ENCODE measurements at places on chromosomes 6 and 20.

DNA sequence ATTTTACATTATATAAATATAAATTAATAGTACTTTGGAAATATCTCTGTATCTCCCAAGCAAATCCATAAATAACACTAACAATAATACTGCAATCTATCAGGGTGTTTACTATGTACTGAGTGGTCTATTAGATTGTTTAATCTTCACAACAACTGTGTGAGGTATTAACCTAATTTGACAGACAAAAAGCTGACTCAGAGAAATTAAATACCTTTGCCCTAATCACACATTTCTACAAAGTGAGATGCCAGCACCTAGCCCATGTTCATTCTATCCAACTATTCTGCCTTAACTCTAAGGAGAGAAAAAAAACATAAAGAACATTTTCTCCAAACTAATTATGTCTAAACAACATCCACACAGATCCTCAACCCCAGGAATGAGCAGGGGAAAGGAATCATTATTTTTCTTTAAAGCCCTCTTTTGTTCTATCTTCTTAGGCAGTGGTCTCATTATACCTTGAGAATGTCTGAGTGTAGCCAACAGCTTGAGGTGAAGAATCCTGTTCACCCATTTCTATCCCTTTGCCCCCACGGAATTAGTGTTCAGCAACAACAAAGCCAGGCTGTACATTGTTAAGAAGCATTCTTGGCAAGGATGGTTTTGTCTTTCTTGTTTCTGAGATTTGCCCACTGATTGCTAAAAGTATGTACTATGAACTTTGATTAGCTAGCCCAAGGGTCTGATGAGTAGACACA is 42.7 kb downstream of the PRL start:
- DNase-seq: no peak

DNA sequence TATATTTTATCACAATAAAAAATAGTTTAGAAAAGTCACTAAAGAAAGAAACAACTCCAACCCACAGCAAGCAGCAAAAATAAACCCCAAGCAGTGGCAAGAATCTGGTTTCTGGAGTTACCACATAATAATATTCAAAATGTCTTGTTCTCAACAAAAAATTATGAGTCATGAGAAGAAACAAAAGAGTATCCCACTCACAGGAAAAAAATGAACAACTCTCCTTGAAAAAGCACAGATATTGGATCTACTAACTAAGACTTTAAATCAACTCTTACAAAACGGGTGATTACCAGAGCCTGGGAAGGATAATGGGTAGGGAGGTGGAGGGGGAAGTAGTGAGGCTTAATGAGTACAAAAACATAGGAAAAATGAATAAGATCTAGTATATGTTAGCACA is 425.6 kb downstream of the PLCB1 start:
- DNase-seq: no peak

GRCh38 chr6:72715119-72715518 is 93.3 kb downstream of the KCNQ5 start:
- no peak for DNase-seq

DNA sequence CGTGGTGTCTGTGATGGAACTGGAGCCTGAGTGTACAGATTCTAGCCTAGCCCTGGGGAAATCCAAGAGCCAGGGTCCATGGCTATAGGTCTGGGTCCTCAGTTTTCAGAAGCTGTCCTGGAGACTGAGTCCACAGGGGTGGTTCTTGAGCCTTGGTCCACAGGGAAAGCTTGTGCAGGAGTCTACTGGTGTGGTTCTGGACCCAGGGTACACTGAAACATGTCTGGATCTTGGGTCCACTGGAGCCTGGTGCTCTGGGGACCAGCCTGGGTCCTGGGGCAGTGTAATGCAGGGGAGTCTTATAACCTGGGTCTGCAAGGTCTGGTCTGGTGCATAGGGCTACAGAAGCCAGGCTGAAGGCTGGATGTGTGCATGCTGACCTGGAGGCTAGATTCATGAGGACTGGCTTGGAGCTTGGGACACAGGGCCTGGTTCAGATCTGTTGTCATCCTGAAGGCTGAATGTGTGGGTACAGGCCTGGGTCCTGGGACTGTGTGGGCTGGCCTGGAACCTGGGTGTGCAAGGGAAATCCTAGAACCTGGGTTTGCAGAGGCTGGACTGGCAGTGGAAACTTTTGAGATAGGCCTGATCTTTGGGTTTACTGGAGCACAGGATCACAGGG is 5.5 kb downstream of the CST9L start:
- no peak for DNase-seq

DNA sequence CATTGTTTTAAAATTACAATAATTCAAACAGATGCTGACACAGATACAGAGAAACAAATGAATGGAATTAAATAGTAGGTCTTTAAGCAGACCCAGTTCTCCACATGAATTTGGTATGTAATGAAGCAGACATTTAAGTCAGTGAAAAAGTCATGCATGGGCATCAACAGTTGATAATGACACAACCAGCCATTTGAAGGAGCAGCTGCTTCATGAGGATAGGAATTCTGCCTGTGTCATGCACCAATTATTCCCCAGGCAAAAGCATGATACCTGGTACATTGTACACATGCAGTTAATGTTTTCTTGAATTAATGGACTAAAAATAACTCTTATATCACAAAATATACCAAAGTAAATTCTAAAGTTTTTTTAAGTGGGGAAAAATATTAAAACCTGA is 11.2 kb upstream of the HEY2 start:
- no peak for DNase-seq

GRCh38 chr20:41356951-41357350 is 9.7 kb downstream of the EMILIN3 start:
- no peak for DNase-seq

GRCh38 chr6:31351401-31352309 is 5.3 kb downstream of the HLA-B start:
- no peak for DNase-seq

DNA sequence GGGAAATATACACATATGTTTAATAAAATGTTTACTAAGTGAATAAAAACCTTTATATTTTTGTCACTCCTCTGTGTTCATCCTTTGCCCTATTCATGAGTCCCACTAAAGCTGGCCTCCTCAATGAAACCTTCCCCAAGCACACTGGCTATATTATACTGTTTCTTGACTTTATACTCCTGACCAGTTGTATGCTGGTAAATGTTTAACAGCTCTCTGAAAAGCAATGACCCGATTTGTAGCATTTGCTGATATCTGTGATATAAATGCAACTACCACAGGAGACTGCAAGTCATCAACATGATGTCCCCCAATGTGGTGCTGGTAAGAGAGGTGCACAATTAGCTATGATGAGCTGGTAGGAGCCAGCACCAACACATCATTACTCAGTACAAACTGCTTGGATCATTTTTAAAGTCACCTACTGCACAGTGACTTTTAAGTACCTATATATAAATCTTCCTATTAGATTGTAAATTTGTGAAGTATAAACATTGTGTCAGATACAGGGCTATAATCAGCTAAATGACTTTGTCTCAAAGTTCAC is 64.6 kb upstream of the MCM9 start:
- DNase-seq: no peak

DNA sequence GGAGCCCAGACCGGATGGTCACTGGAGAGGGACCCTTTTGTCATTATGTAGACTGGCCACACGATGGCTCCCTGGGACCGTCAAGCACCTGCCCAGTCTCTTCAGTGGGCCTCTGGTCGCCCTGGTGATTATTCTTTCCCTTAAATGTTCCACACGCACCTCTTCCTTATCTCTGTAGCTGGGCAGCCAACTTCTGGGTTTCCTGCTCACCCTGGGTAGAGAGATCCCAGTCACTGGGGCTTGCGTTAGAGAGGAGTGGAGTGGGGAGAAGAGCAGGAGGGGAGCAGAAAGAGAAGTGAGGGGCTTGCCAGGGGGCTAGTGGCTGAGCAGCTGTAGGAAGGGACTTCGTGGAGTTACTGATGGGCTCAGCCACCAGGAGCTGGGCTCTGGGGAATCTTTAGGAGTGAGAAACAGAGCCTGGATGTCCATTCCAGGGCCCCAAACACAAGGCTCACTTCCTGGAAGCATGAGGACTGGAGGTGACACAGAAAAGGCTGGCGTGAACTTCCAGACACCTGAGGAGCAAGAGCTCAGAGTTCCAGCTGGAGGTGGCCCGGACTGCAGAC is 150.1 kb downstream of the DHX35 start:
- peak; percentile 26 for DNase-seq

GRCh38 chr20:2653556-2654383 is 1.3 kb downstream of the NOP56 start:
- DNase-seq: no peak

GRCh38 chr6:143939364-143939763 is 68.7 kb downstream of the PLAGL1 start:
- no peak for DNase-seq

DNA sequence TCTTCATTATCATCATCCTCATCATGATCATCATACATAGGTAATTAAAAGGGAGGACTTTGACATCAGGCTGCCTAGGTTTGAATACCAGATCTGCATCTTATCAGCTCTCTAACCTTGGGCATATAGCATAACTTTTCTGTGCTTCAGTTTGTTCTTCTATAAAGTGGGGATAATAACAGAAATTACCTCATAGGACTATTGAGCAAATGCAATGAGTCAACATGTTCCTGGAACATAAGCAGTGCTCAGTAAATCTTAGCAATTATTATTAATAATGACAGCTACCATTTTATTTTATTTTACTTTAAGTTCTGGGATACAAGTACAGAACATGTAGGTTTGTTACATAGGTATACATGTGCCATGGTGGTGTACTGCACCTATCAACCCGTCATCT is 7.2 kb downstream of the C20orf202 start:
- DNase-seq: no peak

DNA sequence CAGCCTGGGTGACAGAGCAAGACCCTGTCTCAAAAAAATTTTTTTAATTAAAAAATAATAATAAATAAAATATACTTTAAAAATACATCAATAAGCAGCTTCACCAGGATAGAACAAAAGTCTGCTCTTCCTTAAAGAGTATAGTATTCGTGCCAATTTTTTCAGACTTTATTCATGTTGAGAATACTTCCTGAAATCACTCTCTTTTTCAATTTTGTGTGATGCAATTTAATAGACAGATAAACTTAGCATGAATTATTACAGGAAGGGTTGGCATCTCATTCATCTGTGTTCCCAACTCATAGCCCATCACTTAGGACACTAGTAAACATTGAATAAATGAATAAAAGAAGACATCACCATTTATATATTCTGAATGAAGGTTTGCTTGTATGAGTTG is 52.4 kb downstream of the IPCEF1 start:
- no peak for DNase-seq

- DNase-seq: no peak
Measured at GRCh38 chr6:51450958-51451357, 632.3 kb downstream of the TFAP2B start.

GRCh38 chr6:98056955-98057354 is 773.9 kb upstream of the MMS22L start:
- no peak for DNase-seq

DNA sequence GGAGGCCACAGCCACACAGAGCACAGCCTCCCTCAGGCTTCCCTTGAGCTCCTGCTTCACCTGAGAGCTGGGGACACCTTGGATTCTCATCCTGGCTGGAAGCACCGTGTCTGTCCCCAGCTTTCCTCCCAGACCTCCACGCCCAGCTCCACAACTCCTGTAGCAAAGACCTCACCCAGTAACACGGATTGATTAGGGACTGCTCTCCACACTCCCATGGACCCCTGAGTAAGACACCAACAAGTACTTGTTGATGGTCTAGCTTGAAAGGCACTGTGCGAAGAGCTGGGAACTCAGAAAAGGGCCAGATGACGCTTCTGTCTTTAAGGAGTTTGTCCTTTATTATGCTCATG is 109.6 kb downstream of the DLL1 start:
- DNase-seq: no peak

DNA sequence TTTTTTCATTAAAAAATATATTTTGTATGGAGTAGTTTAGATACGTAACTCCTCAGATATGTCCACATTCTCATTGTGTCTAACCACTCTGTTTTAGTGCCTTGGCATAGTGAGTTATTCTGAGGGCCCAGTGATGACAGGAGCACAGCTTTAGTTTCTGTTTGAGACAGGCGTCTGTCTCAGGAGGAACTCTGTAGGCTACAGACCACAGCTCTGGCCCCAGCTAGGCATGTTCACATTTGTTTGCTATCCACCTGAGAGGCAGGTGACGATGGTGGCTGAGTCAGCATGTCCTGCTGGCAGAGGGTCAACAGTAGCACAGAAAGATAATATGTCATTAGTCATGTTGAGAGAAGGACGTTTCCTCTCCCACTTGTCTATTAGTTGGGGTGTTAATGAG is 16.3 kb downstream of the LRRC1 start:
- DNase-seq: no peak

Measured in NCI-H187 treated with DMSO at 0.1 percent for 48 hours (cell line).